ENCODE measurements at places on chromosomes 5 and 9.

DNA sequence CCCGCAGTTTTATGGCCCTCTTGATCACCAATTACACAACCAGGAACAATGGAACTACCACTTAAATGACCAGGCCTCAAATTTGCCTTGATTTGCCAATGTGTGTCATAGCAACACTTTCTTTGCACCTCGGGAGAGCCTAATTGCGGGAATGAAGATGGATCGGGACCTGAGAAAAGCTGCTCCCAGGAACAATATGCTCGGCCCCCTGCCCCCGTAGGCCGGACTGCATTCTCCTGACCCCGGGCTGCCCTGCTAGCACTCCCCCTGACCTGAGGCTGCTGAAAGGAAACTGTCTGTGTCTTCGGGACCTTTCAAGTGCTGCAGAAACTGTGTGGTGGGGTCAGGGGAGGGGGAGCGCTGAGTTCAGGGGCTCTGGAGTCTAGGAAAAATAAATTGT, 294.3 kb upstream of the IRX1 start:
- DNase-seq, result no peak

- no peak for DNase-seq
Measured at GRCh38 chr9:100466829-100467221, 6.1 kb upstream of the TMEFF1 start.

GRCh38 chr5:106080535-106080934, 1590.2 kb downstream of the EFNA5 start:
- DNase-seq, result no peak

DNA sequence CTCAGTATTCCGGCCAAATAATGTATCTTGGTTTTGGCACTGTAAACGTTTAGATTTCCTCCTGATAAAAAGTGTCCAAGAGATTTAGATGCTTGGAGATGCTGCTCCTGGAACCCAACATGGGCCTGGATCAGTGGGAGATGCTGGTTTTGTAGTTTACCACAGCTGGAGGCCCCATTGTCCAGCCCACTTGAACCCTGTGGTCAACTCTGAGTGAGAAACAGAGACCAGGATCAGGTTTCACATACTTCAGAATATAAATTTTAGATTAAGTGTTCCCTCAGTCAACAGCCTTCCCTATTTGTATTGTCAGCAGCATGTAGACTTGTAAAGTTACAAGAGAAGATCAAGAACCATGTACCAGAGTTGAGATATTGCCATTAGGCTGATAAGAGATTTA, 144.7 kb upstream of the C9orf72 start:
- no peak for DNase-seq

DNA sequence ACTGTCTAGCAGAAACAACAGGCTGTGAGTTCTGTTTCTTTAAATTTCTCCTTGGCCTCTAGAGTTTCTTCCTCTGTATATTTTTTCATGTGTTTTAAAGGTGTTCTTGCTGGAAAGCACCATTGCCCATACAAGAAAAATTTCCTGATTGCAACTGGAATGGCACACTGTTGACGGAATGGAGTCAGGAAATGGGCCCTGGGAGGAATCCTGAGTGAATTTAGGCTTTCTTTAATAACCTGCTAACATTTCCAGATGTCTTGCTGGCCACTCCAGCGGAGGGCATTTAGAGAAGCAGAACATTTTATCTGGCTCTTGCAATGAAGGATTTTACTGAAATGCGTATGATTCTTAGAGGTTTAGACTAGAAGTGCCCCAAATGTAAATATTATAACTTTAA, 736.3 kb downstream of the TAF11L14 start:
- DNase-seq, result no peak

- no peak for DNase-seq
Measured at GRCh38 chr9:107483666-107484065, 5.9 kb downstream of the KLF4 start.

GRCh38 chr5:179623906-179624741, 653 bp upstream of the HNRNPH1 start:
- DNase-seq, result peak; percentile 24

DNA sequence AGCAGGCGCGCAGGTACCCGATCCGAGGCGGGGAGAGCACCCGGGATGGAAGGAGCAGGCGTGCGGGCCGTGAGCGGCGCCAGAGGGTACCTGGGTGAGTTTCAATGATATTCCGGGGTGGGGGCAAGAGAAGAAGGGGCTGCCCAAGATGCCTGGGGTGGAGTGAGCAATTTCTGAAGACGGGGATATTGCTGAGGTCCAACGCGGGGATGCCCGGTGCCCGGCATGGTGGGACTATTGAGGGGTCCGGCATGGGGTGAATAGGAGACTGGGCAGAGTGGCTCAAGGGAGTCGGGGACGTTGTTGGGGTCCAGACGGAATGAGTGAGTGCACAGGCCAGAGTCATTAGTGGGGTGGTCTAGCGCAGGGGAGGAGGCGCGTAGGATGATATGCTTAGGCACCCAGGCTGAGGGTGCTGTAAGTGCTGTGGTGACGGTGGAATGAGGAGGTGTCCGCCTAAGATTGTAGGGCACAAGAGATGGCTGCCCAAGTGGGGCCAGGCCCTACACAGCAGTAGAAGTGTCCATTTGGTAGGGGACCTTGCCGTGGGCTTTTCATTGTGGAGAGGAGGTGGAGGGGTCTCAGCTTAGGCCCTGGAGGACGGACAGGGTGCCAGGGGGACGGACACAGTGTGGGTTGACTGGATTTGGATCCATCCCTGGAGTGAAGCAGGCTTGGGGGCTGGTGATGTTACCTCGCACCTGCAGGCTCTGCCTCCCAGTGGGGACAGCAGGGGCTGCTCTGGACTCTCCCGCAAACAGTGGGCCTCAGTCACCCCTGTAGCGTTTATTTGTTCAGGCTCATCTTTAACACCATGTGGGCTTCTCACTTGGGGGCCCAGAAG, 719 bp downstream of the MIGA2 start:
- no peak for DNase-seq

DNA sequence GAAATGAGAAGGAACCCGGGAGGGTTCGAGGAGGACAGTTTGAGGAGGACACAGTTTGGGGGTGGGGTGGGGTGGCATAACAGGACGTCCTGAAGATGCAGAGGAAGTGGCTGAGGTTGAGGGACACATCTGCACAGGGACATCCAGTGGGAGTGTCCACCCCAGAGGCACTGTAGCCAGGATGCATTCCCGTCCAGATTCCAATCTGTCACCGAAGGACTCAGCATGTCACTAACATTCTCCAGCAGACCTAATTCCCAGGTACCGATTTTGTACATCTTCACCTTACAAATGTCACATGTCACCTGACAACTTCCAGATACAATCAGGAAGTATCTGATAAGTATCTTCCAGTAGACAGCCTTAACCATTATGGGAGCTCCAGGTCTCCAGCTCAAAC, 42.6 kb downstream of the EPB41L4B start:
- no peak for DNase-seq

GRCh38 chr5:58871648-58872242, 288.9 kb downstream of the RAB3C start:
- DNase-seq, result no peak

DNA sequence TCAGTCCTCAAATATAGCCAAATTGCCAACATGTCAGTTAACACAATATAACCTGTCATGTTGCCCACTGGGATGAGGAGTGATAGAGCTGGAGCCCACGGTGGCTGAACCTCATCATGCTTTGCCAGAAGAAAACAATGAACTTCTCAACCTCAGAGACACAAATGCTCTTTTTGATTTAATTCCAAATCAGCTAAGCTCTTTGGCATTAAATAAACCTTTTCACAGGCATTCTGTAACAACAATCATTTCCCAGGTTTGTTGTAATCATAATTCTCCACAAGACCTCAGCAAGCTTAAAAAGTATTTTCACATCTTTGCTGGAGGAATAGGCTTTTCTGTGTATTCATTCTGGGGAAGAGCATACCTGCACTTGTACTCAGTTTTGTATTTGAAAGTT, 830.9 kb downstream of the MAT2B start:
- no peak for DNase-seq

DNA sequence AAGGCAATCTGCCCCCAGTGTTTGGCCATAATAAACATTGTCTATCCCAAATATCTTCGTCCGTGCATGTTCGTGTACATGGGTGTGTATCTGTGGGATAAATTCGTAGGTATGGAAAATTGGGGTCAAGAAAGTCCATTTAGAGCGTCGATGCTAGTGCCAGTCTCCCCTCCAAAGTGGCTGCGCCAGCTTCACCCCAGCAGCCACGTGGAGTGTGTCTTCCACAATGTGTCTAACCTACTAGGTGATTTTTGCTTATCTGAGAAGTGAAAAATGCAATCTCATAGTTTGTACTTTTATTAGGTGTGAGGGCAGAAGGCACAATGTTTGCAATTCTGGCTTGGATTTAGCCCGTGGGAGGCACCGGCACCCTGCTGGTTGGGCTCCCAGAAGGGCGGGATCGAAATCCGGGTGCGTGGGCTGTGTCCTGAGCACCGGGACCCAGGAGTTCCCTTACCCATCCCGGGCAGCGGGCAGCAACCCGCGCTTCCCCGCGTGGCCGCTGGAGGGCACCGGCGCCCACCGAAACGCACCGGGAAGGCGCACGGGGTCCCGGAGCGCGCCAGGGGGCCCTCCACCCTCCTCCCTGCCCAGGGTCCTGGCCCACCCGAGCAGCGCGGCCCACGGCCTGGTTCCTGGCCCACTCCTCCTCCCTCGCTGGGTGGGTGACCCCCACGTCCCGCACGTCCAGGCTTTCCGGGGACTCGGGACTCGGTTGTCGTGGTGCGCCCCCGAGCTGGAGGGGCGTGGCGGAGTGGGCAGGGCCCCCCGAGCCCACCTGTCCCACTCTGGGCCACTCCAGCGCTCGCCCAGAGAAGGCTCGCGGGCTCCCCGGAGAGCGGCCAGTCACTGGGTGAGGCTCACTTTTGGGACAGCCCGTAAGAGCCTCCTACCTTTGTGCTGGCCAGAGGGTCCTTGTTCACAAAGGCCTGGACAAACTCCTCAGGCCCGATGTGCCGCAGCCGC, 55.4 kb upstream of the RNF130 start:
- no peak for DNase-seq

DNA sequence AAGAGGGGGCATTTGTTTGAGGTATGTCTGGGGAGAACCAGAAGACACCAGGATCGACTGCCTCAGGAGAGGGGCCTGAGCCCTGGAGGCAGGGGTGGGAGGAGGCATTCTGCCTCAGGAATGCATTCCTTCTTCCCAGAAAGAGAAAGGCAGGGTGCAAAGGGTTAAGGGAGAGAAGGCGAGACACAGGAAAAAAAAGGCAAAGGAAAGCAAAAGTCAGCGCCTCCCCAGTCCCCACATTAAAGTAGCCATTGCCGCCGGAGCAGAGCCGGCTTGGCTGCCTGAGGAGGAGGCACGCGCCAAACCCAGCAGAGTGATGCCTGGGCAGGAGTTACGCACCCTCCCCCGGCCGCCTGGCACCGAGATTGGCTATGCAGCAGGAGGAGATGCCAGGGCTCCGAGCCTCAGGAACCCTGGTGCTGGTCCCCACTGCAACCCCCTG, 123.8 kb upstream of the PHYKPL start:
- no peak for DNase-seq

DNA sequence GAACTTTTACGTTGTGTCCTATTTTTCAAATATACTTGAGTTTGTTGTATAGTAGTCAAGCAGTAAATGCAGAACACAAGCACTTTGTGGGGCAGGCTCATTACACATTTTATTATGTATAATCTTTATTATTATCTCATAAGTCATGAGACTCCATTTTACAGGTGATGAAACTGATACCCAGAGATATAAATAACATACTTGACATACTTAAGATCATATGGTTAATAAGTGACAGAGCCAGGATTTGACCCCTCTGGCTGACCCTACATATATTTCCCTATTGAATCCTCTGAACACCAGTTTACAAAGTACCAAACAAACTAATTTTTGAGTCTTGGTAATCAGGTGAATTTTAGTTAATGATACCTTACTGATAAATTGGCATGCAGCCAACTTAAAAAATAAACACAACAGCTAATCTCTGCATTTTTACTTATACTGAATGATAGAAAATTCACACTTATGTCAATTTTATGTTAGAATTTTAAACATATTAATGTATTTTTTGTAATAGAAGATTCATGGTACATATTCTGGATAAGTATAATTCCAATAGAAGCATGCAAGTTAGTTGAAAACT, 305.0 kb upstream of the MEF2C start:
- DNase-seq, result no peak

DNA sequence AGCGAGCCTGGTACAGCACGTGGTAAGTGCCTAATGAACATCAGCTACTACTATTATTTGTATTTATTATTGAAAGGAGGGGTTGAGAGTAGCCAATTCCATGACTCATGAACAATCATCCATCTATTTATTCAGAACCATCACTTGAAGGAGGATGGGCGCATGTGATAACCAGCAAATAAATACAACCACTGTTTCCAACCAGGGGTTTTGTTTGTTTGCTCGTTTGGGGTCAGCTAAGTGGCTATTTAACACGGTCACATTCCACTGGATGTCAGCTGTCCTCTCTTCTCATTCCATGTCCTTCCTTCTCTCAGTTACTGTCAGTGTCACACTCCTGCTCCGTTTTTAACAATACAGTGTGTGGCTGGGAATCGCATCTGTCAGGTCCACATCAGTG, 8.6 kb downstream of the RAPGEF1 start:
- no peak for DNase-seq

GRCh38 chr9:20623021-20623747, 885 bp upstream of the MLLT3 start:
- DNase-seq, result peak; percentile 40

- no peak for DNase-seq
Measured at GRCh38 chr5:171272996-171273970, 35.8 kb upstream of the TLX3 start.

GRCh38 chr5:133225671-133226152, 173.9 kb downstream of the HSPA4 start:
- no peak for DNase-seq

GRCh38 chr9:7871977-7872730, 72.6 kb upstream of the DMAC1 start:
- no peak for DNase-seq

DNA sequence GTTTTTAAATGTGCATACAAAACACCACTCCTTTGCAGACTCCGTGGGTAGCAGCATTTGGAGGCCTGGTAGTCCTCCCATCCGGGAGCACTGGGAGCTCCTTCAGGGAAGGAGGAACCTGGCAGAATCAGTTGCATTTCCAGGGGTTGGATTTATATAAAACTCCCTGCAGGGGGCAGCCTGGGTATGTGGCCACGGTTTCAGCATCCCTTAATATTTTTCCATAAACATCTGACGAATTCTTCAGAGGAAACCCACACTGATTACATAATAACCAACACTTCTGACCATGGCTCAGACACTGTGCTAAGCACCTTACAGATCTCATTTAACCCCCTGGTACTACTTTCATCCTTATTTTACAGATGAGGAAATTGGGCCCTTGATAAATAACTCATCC, 6.1 kb upstream of the AFAP1L1 start:
- no peak for DNase-seq

DNA sequence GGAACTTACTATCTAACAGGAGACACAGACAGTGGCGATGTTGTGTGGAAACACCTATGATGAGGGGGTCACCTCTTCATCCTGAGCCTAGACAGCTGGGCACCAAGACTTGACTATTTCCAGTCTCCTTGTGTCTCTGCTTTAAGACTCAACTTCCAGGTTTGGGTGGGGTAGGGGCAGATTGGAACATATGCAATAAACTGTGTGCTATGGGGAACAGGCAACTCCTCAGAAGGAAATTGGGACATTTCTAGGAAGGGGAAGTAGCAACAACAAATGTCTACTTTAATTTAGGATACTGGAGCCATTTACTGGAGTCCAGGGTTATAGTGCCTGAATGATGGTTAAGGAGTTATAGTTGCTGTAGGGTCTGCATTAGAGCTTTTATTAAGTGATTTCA, 57.3 kb downstream of the FGF18 start:
- no peak for DNase-seq

- DNase-seq, result no peak
Measured at GRCh38 chr9:120642129-120642770, 62.3 kb upstream of the CDK5RAP2 start.

- DNase-seq, result no peak
Measured at GRCh38 chr5:87300176-87300575, 32.5 kb downstream of the RASA1 start.
